ENCODE measurements at places on chromosomes 3 and 15.

GRCh38 chr15:59924812-59925522 lies 79.1 kb upstream of the FOXB1 start:
- no peak for DNase-seq

DNA sequence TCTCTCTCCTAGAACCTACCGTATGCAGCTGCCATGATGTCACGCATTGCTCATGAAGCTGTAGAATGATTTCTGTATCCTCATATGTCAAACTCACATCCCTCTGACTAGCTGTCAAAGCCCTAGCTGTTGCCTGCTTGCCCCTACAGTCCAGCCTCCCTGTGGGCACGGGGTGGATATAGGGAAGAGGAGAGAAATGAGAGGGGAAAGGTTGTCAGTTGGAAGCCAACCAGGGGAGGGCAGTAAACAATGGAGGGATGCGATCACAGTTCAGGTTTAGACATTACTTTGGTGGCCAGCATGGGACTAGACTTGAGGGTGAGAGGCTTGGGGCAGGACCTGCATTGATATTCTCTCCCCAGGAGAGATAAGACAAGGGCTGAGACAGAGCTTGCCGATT lies 1.7 kb upstream of the HDGFL3 start:
- DNase-seq = no peak

DNA sequence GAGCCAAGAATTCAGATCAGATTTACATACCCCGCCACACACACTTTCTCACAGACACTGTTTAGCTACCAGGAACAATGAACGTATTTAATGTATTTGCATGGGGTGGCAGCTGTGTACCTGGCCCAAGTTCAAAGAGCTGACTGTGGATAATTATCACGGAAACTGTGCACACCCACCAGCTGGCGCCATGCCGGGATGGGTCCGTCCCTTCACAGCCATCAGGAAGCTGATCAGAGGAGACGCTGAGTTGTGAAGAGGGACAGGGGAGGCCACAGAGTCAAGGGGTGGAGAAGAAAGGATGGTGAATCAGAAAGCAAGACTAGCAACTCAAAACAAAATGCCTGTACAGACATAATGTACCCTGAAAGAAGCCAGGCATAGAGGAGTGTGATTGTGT lies 13.1 kb upstream of the PLA2G4D start:
- DNase-seq = no peak

DNA sequence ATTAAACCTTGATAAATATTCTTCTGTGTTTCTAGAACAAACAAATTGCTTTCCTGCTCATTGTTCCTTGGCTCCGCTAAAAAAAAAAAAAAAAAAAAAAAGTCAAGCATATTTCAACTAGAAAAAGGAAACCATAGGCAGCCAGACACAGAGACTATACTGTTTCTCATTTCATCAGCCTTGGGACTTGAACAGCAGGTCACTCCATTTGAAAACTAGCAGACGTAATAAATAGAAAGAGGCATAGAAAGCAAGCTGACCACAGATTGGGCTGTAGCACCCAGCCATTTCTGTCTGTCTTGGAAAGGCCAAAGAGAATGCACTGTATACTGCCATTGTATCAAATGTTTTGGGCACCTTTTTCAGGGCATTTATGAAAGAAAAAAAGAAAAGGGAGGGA lies 697.1 kb downstream of the NLGN1 start:
- no peak for DNase-seq

- no peak for DNase-seq
These were observed 28.5 kb upstream of the APOD start for GRCh38 chr3:195612075-195612800.

GRCh38 chr15:63296195-63296594 lies 18.8 kb downstream of the APH1B start:
- no peak for DNase-seq

DNA sequence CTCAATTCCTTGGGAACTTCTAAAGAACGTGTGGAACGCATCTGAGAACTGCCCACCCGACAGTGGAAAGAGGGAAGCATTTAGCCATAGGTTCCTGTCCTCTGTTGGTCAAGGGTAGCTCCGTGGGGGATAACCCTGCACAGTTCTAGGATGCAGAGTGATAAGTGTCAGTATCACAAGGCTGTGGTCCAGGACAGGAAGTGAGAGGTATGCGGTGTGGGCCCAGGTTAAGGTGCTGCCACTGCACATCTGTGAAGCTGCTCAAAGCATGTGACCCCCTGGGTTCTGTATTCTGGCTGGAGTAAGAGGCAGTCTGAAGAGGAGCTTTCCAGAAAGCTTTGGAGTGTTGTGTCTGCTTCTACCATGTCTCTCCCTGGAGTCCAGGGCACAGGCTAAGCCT lies 51.7 kb upstream of the HES1 start:
- DNase-seq = no peak

GRCh38 chr3:152317956-152318355 lies 49.2 kb downstream of the MBNL1 start:
- no peak for DNase-seq

GRCh38 chr3:24670871-24671270 lies 176.2 kb upstream of the THRB start:
- DNase-seq = no peak

- DNase-seq = peak; percentile 85
These were observed 1.8 kb downstream of the BCL6 start for GRCh38 chr3:187743195-187744141.

DNA sequence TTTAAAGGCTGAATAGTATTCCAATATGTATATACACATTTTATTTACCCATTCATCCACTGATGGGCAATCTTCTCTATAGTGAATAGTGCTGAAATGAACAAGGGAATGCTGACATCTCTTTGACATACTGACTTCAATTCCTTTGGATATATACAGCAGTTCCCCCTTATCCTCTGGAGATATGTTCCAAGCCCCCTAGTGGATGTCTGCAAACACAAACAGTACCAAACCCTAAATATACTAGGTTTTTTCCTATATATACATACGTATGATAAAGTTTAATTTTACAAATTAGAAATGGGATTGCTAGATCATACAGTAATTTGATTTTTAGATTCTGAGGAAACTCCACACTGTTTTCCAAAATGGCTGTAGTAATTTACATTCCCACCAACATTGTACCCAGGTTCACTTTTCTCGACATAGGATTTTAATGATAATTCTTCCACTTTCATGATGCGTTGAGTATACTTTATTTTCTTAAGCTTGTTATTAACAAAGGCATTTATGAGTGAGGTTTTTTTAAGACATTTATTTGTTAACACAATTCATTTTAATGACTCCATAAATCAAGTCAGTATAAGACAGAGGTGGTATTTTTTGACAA lies 38.2 kb downstream of the VPS13C start:
- DNase-seq = no peak

- no peak for DNase-seq
These were observed 462.3 kb upstream of the SGO1 start for GRCh38 chr3:20648294-20648693.

GRCh38 chr3:33186524-33187367 lies 31.9 kb downstream of the SUSD5 start:
- DNase-seq = no peak

DNA sequence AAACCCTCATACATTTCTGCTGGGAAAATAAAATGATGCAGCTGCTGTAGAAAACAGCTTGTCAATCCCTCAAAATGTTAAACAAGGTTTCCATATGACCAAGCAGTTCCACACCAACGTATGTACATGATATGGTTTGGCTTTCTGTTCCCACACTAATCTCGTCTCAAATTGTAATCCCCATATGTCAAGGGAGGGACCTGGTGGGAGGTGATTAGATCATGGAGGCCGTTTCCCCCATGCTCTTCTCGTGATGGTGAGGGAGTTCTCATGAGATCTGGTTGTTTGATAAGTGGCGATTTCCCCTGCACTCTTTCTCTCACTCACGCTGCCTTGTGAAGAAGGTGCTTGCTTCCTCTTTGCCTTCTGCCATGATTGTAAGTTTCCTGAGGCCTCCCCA lies 100.6 kb upstream of the SLC24A5 start:
- DNase-seq = no peak

DNA sequence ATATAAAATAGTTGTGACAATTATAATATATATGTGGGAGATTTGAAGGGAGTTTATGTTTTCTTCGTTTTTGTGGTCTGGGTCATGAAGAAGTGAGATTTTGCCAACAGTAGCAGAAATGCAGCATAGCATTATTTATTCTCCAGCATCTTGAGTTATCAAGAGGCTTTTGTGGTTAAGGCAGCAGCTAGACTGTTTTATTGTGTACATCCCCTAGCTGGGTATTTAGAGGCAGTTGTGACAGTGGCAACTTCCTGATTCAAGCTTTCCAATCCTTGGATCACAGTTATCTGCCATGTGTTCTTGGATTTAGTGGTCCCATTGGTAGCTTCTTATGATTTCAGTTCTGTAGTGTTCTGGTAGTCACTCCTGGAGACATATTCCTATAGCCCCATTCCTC lies 29.0 kb downstream of the ARIH1 start:
- peak; percentile 14 for DNase-seq

DNA sequence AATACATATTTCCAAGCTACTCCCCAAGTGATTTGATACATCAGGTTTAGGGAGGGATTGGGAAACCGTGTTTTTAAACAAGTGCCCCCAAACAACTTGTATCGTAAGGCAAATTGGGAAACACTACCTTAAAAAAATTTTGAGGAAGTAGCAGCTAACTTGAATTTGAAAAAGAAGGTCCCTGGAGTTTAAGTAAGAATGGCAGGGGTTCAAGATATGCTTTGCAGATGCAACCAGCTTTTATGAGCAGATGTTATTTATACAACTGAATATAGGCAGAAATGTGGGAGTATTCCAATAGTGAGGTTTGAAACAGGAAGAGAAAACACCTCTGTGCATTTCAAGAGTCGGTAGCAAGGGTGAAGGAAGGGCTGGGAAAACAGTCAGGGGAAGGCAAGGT lies 139.6 kb downstream of the IL20RB start:
- DNase-seq = no peak

DNA sequence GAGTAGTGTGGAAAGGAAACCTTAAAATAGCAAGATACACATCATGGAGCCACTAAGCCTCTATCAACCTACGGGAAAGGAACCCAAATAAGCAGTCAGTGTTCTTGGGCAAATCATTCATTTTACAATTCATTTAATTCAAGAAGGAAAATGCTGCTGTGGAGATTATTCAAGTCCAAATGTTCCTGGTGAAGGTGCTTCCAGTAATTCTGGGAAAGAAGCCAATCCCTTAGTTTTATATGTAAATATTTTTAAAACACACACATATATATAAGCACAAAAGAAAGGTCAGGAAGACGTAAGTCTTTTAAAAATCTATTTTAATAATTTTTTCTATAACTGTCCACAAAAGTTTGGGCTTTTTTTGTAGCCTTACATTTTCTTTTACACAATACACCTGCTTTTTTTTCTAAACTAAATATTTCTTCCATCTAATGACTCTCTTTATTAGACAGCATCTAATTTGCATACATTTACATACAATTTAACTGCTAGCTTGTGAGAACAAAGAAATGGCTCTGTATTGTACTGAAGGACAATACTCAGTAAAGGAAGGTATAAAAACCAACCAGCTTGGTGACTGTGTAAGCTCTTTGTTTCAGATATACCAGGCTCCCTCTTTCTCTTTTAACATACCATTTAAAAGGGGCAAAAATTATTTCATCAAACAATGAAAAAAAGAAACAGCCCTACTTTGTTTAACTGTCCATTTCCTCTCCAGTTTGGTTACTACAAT lies 269.5 kb downstream of the ZBTB20 start:
- no peak for DNase-seq

GRCh38 chr3:42300013-42300412 lies 34.0 kb upstream of the CCK start:
- DNase-seq = no peak

- peak; percentile 42 for DNase-seq
These were observed 32.6 kb downstream of the STT3B start for GRCh38 chr3:31565288-31565687.

DNA sequence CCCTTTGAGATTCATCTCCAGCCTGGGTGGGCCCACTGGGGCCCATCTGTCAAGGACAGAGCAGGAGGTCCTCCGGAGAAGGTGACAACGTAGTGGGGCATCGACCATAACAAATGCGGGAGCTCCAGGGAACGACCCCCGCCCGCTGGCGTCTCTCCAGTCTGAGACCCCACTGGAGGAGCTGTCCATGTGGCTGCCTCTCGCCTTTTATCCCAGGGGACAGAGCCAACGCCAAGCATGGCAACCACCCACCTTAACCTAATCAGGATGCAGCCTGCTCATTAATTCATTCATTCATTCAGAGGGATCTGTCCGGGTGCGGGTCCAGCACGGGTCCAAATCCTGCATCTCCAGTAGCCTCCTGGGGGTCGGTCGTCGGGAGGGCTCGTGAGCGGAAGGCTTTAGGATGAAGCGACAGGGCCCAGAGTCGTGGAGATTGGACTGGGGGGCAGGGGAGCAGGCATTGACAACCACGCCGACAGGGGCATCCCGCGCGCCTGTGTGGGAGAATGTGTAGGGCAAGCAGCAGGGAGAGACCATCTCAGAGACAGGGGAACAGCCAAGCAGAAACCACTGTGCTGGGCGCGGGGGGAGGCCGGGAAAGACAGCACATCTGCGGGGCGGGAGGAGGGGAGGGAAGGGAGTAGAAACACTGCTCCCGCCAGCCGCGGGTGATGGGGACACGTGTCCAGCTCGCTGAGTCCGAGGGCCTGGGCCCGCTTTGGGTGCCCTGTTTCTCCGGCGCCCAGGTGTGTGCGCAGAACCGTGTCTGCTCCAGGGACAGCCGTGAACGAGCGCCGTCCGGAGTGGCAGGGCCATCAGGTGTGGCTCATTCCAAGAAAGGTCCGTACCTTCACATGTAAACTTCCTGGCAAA lies 1.9 kb downstream of the PIGZ start:
- DNase-seq = no peak

DNA sequence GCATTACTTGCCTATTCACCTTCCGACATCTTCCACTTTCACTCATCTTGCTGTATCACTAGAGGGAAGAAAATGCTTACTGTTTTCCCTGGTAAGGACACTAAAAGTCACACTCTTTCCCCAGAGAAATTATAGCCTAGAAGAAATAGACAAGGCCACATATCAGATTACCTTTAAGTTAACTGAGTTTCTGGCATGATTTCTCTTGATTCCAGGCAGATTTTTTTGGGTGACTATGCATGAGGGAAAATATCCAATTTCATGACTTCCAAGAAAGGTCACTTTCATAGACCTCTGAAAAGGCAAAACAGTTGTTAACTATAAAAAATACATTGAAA lies 30.3 kb downstream of the TCF12 start:
- DNase-seq = no peak

DNA sequence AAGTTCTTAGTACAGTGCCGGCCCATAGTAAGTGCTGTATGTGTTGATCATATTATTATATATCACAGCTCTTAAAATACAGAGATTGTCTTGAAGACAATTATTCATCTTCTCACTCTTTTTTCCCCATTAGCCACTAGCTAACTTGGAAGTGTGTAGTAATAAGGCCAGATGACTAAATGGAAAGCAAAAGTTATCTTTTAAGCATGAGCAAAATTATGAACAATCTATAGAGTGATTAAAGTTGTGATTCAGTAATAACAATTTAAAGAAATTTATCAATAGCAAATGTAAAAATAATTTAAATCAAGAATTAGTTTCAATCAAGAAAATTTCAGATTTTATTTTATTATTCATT lies 630.9 kb upstream of the TBL1XR1 start:
- DNase-seq = no peak

DNA sequence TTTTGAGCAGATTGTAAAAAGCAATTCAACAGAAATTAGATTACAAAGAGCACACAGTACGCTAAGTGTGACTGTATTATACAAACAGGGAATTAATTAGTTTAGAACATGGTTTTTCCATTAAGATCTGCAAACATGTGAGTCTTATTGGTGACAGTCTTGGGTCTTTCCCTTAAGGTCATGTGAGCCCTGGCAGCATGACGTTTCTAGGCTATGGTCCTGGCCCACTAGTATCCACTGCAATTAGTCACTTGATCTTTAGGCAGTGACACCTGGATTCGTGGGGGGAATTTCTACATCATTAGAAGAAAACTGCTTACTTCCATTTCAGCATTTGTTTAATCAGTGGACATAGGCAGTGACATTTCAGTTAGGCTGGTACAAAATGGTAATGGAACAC lies 360.2 kb upstream of the NR2F2 start:
- DNase-seq = no peak

Data from HL-60 (cell line).